ENCODE measurements at places on chromosomes 4 and X.

- peak; percentile 61 for DNase-seq
These were observed 165.4 kb downstream of the SH3BGRL start for GRCh38 chrX:81367291-81367690.

GRCh38 chr4:3263876-3264193 is 14.9 kb downstream of the MSANTD1 start:
- DNase-seq: no peak

GRCh38 chr4:124449881-124450280 is 262.7 kb downstream of the ANKRD50 start:
- DNase-seq: no peak

- DNase-seq: no peak
These were observed 16.5 kb downstream of the MCF2 start for GRCh38 chrX:139691493-139691842.

DNA sequence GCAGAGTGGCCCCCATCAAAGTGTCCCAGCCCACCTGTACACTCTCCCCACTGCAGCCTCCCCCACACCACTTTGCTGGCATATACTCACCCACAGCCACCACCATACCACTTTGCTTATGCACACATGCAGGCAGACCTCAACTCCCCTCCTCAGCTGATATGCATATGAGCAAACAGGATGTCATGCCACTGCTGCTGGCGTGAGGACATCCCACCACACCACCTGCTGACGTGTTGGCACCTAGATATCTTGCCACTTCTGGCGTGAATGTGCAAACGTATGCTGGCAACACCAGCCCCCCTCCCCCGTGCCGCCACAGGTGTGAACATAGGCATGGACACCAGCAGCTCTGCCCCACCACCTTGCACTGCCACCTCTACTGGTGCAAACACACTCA is 22.4 kb upstream of the MAGEA8 start:
- no peak for DNase-seq

DNA sequence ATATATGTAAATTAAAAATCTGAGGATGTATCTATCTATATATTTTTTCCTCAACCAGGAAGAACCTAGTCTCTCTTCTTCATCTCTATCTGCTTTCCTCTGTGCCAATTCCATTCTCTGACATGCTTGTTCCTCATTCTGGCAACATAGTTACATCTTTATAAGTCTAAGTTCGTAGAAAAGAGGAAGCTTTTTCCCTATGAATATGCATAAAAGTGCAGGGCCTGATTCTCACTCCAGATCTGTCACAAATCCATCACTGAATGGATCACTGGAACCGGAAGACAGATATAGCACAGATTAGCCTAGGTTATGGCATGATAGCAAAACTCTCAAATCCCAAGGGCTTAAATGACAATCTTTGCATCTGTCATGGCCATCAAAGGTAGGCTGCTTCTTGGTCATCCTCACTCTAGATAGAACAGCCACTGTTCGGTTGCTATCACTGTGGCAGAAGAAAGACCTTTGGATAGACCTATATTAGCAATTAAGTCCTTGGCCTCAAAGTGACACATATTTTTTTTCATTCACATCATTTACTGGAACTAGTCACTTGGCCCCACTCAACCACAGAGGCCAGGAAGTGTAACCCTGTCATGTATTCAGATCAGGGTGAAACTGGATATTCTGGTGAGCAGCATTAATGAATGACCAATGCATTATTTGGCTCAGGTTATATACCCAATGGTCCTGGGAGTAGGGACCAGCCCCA is 22.2 kb downstream of the DTHD1 start:
- DNase-seq: peak; percentile 84

- peak; percentile 14 for DNase-seq
These were observed 176.9 kb downstream of the SLIT2 start for GRCh38 chr4:20428436-20429160.

DNA sequence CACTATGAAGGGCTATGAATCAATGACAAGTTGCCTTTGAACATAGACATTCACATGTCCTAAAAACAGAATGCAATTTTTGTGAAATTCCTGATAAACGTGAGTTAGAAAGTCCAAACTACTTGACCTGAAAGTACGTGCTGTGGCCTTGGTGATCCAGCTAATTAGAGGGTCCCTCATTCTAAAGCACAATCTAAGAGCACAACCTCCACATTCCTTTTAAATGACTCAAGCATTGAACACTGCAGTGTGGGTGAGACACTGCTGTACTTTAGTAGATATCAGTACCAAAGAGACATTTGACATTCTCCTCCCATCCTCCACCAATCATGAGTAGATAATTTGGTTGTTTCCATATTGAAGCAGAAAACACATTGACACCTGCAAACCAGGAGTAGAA is 73.5 kb downstream of the FAM47B start:
- no peak for DNase-seq

GRCh38 chrX:23610495-23610894 is 56.8 kb upstream of the PRDX4 start:
- DNase-seq: no peak

DNA sequence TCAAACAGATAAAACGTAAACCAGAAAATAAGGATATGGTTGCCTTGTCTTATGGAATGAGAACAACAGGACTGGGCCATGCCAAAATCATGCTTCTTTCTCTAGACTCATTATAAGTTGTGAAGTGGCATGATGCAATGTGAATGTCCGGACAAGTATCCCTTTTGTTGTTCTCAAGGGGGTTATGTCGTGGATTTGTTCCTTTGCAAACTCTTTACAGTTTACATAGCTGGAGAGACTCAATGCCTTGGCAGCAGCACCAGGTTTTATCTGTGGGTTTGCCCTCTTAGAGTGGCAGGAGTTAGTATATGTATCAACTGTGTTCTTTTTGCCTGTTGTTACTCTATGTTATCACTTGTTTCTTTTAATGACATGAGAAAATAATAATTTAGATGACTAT is 41.4 kb downstream of the SPRY1 start:
- no peak for DNase-seq

All from inflammatory macrophage treated with lipopolysaccharide for 4 hours (primary cell).